Mesendoderm (in vitro differentiated cells): ENCODE measurements at places on chromosomes 16 and 17.

DNA sequence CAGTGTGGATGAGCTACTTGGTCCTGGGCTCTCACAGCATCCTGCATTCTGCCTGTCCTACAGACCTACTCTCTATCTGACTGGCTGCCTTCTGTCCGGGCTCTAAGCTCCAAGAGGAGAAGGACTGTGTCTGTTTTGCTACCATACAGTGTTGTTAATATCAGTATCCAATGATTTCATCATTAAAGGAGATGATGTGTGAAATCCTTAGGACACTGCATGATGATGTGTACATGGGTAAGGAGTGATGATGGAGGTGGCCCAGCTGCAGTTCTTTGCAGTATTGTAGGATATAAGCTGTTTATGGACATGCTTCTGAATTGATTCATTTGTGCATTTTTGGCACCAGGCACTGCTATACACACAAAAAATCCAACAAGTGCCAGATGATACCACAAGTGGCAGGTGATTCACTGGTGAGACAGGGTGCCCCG lies 536.9 kb upstream of the CDH11 start:
- no peak for DNase-seq

DNA sequence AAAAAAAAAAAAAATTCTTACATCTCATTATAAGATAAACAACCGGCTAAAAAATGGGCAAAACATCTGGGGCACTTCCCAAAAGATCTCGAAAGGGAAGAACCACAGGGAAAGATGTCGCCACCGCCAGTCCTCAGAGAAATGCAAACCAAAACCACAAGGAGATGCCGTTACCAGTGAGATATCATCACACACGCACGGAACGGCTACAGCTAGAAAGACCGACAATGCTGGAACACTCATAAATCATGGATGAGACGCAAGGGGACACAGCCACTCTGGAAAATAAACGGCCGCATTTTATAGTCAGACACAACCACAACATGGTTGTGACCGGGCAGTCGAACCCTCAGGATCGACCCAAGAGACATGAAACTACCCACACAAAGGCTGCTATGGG lies 24.5 kb downstream of the WDR45B start:
- no peak for DNase-seq

DNA sequence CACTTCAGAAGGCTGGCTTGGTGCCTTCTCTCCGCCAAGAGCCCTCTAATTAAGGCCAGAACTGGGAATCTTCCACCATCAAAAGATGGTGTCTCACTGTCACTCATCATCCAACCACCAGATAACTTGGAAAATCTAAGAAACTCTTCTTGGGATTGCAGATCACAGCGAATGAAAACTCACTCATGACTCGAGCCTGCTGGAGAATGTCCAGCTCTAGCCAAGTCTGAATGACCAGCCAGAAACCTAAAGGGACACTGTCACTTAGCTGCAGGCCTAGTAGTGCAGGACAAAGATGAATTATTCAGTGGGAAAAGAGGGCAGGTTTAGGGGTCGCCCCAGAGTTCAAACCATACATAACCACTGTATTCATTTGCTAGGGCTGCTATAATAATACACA lies 107.8 kb downstream of the XYLT1 start:
- no peak for DNase-seq

DNA sequence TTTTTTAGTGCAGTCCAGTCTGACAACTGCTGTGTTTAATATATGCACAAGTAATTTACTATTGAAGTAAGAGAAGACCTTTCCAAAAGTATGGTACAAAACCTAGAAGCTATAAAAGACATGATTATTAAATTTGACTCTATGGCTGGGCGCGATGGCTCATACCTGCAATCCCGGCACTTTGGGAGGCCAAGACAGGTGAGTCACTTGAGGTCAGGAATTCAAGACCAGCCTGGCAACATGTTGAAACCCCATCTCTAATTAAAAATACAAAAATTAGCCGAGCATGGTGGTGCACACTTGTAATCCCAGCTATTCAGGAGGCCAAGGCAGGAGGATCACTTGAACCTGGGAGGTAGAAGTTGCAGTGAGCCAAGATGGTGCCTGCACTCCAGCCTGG lies 41.4 kb upstream of the VWA3A start:
- DNase-seq: no peak
